ENCODE measurements at places on chromosomes 13 and 19.

DNA sequence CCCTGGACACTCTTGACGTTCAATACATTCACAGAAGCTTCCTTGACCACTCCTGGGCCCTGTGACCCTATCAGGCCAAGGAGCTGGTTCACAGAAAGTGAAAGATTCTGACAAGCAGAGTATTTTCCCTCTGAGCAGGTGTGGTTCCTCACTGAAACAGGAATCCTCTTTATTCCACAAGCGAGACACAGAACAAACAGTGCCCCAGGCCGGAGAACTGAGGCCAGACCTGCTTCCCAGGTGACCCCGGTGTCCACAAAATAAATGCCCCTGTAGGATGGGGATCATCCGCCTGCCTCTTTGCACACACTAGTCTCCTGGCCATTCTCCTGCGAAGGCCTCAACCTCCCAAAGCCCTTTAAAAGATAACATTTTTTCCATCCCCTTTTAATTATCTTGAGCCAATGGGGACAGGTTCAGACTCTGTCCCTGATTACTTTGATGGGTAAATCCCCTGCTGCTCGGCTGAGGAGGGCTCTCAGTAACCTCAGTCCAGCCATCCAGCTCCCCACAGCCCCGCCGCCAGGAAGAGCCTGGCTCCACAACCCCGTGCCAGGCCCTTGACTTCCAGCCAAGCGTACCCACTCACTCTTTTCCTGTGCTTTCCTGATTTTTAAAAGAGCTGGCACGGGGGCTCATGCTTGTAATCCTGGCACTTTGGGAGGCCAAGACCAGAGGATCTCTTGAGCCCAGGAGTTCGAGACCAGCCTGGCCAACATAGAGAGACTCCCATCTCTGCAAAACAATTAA, 129.1 kb downstream of the FOXO1 start:
- no peak for DNase-seq

GRCh38 chr19:5957170-5957569, 20.8 kb downstream of the RANBP3 start:
- DNase-seq, result no peak

- DNase-seq, result no peak
These were observed 358.9 kb upstream of the NBEA start for GRCh38 chr13:34583181-34583580.

DNA sequence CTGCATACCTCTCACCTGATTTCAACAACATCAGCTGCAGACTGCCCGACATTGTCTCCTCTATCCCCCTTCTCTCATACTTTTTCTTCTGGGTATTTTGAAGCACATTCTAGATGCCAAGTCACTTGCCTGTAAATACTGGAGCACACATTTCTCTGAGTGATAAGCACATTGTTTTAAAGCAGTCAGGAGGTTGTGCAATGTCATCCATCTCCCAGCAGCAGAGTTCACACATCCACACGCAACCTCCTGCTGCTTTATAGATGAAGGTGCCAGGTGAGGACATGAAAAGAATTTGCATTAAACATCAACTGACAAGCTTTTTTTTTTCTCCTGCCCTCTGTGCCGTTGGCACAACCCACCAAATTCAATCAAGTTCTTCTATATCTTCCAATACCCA, 5.5 kb downstream of the UPK1A start:
- no peak for DNase-seq

- no peak for DNase-seq
These were observed 242.3 kb downstream of the TEX29 start for GRCh38 chr13:111562716-111563115.

DNA sequence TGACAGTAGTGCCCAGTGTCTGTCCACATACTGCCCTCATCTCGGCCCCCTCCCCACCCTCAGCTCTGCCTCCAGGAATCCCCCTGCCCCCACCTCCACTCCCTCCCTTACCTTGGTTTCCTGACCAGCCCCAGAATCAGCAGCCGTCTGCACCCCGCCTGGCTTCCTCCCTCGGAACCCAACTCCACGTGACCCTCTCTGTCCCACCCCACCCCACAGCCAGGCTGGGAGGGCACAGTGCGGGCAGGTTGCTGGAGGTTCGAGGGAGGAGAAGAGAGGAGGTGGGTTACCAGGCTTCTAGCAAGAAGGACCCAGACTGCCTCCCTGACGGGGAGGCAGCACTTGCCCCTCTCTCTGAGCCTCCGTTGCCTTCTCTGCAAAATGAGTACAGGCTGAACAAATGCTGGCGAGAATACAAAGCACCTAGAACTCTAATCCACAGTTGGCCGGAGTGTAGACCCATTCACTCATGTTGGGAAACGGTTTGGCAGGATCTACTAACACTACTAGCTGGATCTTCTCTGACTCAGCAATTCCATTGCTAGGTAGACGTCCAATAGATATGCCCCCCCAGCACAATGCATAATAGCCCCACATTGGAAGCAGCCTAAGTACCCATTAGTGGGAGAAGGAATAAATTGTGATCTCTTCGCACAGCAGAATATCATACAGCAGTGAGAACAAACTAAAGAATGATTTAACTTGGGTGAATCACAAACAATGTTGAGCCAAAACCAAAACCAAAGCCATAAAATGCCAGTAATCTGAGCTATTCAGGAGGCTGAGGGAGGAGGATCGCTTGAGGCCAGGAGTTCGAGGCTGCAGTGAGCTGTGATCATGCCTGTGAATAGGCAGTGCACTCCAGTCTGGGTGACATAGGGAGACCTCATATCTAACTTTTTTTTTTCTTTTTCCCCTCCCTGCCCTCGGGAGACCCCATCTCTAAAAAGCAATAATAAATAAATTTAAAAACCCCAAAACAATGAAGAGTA, at the start of gene RASAL3:
Gene RASAL3, minus strand, starts transcription at position 151 of the 992 bp plus-strand sequence. CDS start 186 bp downstream, outside the sequence.
- DNase-seq, result no peak

- no peak for DNase-seq
These were observed 31.4 kb upstream of the MPHOSPH8 start for GRCh38 chr13:19601749-19602725.

DNA sequence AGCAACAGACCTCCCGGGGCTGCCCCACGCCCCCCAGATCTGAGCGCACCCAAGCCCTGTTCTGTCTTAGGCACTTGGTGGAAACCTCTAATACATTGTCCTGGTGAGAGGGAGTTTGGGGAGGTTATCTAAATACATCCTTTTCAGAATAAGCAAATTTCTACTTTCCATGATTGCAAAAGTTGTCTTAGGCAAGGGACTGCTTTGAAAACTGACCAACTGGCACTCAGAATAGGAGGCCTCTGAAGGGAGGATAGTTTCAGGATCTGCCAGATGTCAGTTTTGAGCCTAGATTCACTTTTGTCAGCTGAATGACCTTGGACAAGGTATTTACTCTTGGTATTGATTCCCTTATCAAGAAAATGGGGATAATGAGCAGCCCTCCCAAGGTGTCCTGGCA, 11.8 kb downstream of the SERP2 start:
- no peak for DNase-seq

GRCh38 chr19:50025794-50026549, at the start of gene ZNF473:
Gene ZNF473, plus strand, starts transcription at chr19:50026005. Its CDS starts 5,078 bp downstream, at chr19:50031083.
- no peak for DNase-seq

- peak; percentile 40 for DNase-seq
These were observed 1.3 kb downstream of the ISOC2 start for GRCh38 chr19:55459950-55460657.

GRCh38 chr19:2867025-2867991, at the start of gene ZNF556:
Gene ZNF556, plus strand, starts transcription at chr19:2867335. Its CDS starts 87 bp downstream, at chr19:2867422.
- DNase-seq, result peak; percentile 38

DNA sequence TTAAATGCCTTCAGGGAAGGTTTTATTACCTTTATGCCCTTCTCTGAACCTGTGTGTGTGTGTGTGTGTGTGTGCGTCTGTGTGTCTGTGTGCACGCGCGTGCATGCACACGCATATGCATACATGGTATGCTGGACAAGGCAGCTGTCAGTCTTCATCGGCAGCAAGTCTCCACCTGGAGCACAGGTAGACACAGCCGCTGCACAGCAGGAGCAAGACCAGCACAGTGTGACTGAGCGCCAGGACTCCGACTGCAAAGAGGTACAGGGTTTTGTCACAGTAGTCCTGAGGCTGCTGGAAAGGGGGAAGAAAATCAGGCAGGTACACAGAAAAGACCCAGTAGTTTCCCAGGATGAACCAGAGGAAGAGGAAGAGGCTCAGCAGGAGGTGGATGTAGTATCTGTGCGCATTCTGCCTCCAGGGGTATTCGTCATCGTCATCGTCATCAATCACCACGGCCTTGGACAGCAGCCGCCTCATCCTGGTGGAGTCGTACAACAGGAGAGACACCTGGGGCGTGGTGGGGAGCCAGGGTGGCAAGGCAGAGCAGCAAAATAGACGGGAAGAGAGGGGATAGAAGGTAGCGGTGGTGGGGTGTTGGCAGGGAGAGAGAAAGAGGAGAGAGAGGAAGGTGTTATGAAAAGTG, 12.8 kb upstream of the DHRS12 start:
- no peak for DNase-seq

DNA sequence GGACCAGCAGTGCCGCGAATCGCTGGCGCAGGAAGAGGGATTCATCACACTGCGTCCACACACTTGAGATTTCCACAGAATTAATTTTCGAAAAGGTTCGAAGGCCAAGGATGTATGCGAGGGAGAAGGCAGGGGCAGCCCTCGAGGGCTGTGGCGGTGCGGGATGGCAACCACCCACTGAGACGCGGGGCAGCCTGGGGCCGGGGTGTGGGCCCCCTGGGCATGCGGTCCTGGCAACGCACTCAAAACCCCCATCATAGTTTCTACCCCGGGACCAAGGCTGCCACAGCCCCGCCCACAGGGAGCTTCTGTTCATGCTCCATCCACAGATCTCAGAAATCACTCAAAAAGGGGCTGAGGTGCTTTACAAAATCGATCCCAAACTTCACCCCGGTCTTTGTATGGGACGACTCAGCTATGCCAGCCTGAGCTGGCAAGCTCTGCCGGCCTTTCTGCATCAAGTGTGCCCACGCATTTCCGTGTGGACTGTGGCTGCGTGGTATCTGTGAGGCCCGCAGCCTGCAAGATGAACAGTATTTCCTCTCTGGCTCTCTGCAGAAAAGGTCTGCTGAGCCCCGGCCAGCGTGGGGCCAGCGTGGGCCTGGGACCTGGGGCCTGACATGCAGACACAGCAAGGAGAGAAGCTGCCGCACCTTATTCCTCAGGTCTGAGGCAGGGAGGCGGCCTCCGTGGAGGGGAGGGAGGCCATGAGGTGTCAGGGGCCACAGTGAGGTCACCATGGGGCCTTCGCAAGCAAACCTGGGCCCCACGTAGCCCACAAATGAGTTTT, 19.2 kb downstream of the ZNF787 start:
- no peak for DNase-seq

- DNase-seq, result no peak
These were observed 5.6 kb downstream of the PLEKHA4 start for GRCh38 chr19:48862827-48863226.

DNA sequence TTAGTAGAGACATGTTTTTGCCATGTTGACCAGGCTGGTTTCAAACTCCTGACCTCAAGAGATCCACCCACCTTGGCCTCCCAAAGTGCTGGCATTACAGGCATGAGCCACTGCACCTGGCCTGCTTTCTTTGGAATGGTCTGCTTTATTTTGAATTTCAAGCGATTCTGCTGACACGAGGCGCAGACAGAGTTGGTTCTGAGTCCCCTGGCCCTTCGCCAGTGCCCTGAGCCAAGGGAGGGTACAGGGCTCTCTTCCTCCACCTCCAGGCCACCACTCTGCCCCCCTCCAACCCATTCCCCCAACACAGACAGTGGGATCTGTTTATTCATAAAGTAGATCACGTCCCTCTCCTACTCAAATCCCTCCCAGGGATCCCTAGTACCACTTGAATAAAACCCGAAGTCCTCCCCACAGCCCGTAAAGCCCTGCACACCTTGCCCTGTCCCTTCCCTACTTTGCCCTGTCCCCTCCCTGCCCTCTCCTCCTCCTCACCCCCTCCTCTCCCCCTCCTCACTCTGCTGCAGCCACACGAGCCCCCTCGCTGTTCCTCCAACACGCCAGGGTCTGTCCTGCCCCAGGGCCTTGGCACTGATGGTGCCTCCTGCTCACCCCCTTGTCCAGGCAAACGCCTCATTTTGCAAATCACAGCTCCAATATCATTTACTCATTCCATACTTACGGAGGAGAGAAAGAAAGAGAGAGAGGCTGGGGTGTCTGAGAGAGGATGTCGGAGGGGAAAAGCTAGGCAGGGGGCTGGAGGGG, 22.4 kb downstream of the ZNRF4 start:
- DNase-seq, result no peak

- no peak for DNase-seq
These were observed 130.7 kb downstream of the STK24 start for GRCh38 chr13:98446234-98446621.

DNA sequence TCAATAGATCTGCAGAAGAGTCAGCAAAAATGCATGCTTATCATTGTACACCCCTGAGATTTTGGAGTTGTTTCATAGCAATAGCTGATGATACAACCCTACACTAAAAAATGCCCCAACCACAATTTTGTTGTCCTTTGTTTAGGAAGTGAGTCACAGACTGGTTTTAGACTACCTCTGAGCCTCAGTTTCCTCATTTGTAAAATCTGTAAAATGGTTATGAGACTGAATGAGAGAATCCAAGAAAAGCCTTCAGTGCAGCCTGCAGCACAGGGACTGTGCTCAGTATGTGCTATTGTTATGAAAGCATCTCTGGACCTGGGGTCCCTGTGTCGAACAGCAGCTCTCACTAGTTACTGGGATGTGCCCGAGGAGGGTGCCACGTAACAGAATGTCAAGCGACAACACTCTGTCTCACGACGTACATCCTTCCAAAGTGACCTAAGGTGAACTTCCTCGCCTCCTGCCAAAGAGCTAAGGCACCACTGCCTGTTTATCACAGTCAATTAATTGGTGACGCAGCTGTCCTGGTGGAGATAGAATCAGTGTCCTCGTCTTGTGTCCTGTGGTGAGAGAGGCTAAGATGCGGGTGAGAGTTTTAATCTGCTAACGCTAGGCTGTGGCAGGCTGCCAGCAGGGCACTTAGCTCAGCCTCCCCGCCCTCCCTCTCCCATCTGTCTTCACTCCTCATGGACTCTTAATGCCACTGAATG, 18.1 kb downstream of the DHRS12 start:
- peak; percentile 46 for DNase-seq

GRCh38 chr19:32837531-32837930, 32.0 kb downstream of the SLC7A9 start:
- DNase-seq, result no peak

DNA sequence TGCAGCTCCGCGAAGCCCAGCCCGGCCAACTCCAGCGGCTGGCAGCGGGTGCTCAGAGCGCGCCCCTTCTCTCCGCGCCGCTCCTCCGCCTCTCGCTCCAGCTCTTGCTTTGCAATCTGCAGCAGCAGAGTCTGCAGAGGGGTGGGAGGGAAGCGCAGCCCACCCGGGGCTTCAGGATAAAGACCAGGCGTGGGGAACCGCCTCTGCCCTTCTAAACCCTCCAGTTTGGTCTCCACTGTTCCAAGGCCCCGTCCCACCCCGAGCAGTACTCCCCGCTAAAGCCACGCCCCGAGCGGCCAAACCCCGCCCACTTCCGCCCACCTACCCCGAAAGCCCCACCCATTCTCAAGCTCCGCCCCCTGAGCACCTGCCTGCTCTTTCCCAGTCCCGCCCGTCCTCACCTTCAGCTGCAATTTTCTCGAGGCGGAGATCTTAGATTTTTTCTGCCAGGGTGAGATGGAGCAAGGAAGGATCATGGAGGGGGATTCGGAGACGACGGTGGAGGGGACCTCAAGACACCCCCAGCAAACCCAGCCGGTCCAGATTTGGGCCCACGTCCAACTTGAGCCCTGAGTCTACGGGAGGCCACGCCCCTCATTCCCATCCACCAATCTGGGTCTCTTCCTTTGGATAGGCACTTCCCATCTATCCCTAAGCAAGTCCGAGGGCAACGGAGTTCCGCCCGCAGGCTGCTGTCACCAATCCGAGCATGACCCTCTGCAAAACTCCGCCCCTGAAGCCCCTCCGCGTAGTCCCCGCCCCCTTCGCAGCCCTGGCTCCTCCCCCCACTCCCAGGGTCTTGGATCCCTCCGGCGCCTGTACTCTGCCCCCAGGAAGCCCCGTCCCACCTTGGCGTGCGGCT, 1.1 kb downstream of the TNNI3 start:
- no peak for DNase-seq
